Right kidney (tissue), 9 donors: ENCODE measurements at places on chromosomes 5 and 9.

DNA sequence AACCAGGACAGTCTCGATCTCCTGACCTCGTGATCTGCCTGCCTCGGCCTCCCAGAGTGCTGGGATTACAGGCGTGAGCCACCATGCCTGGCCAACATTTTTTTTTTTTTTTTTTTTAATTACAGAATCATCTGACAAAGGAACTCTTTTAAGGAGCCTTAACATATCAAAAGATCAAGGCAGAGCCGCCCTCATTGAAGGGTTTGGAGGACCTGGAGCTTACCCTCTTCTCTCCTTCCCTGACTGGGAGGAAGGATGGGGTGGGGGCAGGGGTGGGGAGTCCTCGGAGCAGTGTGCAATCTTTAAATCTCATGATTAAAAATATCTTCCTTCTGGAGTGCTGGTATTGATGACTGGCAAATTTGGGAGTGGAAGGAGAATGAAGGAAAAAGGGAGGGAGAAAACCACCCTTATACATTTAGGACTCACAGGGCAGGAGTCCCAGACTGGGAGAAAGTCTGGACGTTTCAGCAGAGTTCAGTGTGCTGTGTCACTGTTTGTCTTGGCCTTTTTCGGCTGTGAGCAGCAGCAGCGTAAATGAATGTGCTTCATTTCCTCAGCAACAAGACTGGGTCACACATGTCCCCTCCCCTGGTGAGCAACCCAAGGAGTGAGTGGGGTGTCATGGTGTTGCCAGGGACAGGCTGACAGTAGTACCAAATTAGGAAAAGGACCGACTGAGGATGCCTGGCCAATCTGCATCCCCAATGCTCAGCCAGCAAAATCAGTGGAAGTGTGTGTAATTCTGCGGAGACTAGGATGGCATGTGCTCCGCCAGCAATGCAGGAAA lies 115.3 kb upstream of the BNC2 start:
- DNase-seq = no peak

GRCh38 chr9:117722108-117722761 lies 18.0 kb downstream of the TLR4 start:
- no peak for DNase-seq

DNA sequence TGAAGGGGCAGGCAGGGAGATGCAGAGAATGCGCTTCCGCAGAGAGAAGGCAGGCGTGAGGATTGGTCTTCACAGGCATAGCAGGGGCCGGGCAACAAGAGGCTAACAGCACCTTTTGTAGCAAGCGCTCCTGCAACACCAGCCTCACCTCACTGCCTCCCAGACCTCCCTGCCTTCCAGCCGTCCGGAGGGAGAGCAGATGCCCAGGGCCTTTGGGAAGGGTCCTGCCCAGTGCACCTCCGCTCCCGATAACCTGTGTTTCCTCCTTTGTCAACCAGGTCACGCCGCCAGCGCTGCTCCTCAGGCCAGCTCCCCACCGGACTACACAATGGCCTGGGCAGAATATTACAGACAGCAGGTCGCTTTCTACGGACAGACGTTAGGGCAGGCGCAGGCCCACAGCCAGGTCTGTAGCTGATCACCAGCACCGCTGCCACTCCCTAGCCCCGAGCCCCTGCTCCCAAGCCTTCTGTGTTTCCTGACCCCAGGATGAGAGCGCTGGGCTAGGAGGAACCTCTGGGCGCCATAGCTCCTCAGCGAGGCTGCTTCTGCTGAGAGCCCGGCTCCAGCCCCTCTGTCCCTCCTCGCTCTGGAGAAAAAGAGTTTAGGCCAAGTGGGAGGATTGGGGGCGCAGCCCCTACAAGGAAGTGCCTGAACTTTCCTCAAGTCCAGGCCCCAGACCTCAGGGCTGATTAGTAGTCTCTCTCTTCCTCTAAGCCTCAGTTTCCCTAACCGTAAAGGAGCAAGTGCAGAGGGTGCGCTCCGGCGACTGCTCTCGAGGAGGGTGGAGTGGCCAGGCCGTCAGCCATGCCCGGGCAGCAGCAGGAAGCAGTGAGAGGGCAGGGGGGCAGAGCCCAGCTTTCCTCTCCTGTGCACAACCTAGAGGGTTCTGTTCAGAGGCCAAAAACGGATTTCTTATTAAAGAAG lies 28.4 kb upstream of the PRDM12 start:
- DNase-seq = no peak

GRCh38 chr9:123048748-123049147 lies 15.3 kb downstream of the GPR21 start:
- DNase-seq = no peak

- DNase-seq = no peak
Measured at GRCh38 chr9:126621061-126621918, 7.6 kb downstream of the LMX1B start.

GRCh38 chr9:31574006-31574765 lies 810.3 kb upstream of the ACO1 start:
- DNase-seq = no peak

DNA sequence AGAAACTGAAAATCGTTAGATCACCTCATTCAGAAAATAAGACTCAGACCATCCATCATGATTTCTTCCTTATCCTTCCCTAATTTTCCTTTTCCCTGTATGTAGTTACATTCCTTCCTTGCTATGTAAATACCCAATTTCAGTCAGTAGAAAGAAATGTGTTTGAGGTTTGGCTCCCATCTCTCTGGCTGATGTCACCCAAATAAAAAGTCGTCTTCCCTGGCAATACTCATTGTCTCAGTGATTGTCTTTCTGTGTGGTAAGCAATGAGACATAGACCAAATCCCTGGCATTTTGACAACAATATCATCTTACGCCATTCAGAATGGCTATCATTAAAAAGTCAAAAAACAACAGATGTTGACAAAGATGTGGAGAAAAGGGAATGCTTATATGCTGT lies 303.9 kb upstream of the EDIL3 start:
- no peak for DNase-seq

DNA sequence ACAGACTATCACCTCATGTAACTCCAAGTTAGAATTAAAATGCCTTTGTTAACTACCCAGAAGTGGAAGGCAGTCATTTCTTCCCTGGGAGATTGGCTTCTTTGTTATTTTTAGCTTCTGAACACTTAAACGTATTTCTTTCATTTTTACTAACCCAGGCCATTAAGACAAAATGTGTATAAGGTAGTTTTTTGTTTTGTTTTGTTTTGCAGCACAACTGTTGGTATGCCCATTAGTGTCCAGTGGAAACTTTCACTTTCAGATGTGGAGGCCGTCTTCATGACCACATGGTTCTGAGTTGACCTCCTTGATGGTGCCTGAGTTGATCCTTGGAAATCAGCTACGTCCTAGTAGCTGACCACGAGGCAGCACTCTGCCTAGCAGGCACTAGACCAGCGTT lies 264.6 kb upstream of the ZNF608 start:
- DNase-seq = no peak

DNA sequence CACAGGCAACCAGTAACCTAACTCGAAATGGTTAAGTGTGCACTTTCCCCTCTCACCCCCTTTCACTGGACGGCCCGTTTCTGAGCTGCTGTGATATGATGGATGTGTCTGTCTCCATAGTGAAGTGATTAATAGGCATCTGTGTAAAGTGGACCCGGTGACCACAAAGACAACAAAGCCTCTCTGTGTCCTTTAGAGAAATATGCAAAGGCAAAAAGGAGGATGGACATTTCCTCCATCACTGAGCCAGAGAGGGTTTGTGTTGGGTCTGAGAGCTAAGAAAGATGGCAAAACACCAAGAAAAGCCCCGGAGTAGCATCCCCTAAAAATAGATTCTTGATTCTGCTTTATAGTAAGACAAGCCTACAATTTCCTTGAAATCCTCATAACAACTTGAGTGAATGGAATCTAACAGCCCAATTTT lies 120.6 kb downstream of the SEMA6A start:
- no peak for DNase-seq

DNA sequence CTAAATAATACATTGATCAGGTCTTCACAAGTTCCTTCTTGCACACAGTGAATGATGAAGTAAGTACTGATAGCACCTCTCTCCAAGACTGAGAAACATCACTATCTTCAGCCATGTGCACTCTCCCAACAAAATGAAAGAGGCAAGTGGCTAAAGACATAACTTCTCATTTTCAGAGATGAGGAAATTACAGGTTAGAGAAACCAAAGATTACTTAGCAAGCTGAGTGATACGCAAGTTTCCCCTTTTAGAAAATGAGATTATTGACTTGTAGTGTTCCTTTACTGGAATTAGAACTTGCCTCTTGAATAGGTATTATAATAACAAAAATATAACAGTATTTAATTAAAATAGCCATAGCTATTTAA lies 21.6 kb downstream of the CEMIP2 start:
- DNase-seq = no peak

- DNase-seq = no peak
Measured at GRCh38 chr5:74476819-74477453, 163.6 kb downstream of the ENC1 start.

DNA sequence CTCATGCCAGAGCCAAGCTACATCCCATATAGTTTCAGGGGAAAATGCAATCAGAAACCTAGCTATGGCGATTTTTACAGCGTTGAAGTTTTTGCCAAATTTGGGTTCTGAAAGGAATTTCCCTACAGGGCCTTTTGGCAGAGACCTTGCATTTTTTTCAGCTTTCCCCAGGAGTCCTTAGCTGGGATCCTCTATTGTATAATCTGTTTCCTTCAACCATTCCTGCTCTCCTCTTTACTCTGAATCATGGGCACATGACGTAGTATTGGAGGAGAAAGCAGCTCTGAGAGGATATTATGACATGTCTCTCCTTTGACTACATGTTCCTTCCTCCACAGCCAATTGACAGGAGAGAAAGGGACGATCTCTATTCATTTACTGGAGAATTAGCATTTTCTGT lies 118.5 kb upstream of the ERCC6L2 start:
- DNase-seq = no peak

GRCh38 chr5:177271113-177271512 lies 32.4 kb downstream of the RAB24 start:
- no peak for DNase-seq

DNA sequence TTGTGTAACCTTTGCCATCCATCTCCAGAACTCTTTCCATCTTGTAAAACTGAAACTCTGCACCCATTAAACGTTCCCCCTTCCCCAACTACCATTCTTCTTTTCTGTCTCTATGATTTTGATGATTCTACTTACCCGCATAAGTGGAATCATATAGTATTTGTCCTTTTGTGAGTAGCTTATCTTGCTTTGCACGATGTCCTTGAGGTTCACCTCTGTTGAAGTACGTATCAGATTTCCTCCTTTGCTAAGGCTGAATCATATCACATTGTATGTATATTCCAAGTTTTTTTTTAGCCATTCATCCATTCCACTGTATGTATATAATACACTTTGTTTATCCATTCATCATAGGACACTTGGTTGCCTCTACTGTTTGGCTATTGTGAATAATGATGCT lies 2.9 kb upstream of the RNF130 start:
- DNase-seq = no peak

DNA sequence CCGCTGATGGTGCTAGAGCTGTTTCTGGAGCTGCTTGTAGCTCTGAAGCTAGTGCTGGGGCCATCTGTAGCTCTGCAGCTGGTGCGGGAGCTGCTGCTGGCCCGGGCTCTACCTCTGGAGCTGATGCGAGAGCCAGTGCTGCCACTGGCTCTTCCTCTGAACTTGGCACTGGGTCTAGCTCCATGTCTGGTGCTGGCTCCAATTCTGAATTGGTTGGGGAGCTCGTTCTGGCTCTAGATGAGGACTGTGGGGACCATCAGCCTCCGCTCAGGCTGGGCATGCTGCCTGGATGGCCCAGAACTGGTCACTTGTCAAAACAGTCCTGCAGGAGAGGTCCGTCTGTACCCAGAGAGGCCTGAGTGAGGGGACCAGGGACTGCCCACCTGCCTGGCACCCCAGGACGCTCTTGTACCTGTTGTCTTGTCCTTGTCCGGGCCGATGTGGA lies 21.5 kb downstream of the OBP2B start:
- no peak for DNase-seq

GRCh38 chr5:176620333-176620981 lies 9.9 kb downstream of the SNCB start:
- DNase-seq = no peak

DNA sequence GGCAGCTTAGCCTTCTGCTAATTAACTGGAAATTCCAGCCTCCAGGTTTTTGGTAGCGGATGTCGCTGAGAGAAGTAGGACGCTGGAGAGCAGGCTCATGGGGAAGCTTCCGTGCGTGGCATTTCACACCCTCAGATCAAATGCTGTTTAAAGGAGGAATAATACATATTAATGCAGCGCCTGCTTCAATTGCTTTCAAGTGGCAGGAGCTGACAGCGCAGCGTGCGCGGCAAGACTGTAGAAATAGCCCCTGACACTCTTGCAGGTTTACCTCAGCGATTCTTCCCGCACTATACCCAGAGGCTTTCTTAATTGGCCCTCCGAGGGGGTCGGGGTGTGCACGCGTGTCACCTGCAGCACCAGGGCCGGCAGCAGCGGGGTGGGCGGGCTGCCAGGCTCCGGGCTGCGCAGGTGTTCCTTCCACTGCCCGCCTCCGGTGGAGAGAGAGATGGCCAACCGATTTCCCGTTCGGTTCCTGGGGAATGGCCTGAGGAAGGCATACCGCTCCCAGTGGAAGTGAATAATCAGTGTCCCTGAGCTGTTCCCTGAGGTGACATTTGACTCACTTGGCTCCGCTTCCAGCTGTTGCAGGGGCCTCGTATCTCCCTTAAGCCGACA lies 427.9 kb downstream of the KCTD16 start:
- peak; percentile 63 for DNase-seq

DNA sequence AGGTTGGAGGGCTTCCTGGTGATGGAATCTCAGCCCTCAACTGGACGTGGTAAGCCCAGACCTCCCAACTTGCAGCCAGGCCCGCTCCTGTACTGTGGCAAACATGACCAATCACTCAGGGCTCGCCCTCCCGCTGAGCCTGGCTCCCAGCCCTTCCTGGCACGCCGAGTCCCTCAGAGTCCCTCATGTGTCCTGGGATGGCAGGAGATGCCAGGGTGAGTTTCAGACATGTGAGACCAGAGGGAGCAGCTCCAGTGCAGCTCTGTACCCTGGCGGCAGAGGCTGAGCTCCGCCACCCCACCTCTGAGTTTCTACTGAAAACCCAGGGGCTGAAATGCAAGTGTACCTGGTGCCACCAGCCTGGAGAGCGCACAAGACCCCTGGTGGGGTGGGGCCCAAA lies 42.0 kb upstream of the RXRA start:
- DNase-seq = no peak

GRCh38 chr5:71880536-71880935 lies 161.5 kb downstream of the CARTPT start:
- DNase-seq = no peak

- peak; percentile 63 for DNase-seq
Measured at GRCh38 chr9:21974343-21974721, 19.9 kb downstream of the CDKN2A start.

DNA sequence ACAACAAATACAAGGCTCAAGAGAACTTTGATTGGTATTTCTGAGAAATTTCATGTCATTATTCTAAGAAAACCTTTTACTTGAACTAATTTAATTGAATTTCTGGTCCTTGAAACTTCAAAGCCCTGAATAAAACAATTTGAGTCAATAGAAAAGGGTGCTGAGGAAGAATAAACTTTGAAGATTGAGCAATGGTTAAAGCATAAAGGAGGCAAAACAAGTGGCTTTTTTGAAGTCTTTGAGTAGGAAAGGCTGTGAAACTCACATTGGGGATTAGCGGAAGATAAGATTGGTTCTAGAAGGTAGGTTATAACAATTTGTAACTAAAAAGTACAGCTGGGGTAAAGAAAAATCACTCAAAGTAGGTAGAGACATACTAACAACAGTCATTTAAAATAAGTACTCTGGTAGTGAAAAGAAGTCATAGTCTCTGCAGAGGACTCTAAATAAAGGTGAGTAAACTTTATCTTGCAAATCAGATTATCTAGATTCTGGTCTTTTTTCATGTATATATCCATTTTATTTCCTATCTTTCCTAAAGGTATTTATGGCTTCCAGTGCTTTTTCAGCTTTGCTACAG lies 6.4 kb upstream of the PLPP1 start:
- DNase-seq = no peak
